ENCODE measurements at places on chromosomes 1 and 21. TPM values are rescaled to one million over a fixed set of nuclear protein-coding genes. Genes with fewer than 3 reads are reported as not detected.

- peaks cover 50% of the 10 kb centered on the region for H3K4me1 ChIP-seq
- no peaks in the 10 kb centered on the region for H3K27me3 ChIP-seq
- DNase-seq, result no peak
- no peak overlapping the region for H3K27ac ChIP-seq
Observed at GRCh38 chr21:29335720-29336119, 37.0 kb downstream of the BACH1 start.

GRCh38 chr1:152410599-152410998 is 3.5 kb downstream of the CRNN start:
- H3K36me3 ChIP-seq, result no peaks in the 10 kb centered on the region
- no peaks in the 10 kb centered on the region for H3K27me3 ChIP-seq
- no peak for DNase-seq
- no peak overlapping the region for H3K27ac ChIP-seq
- no peak overlapping the region for H3K4me3 ChIP-seq
- peaks cover 16% of the 10 kb centered on the region for H3K4me1 ChIP-seq

GABRD gene
- not detected for total RNA-seq

NBPF1 gene
- 30.3 TPM for total RNA-seq

MYBPH gene
- total RNA-seq, result not detected

GRCh38 chr1:112027696-112028095 is 38.2 kb upstream of the KCND3 start:
- H3K4me3 ChIP-seq, result no peak overlapping the region
- no peak for DNase-seq
- no peaks in the 10 kb centered on the region for H3K27me3 ChIP-seq
- H3K27ac ChIP-seq, result no peak overlapping the region
- H3K4me1 ChIP-seq, result no peaks in the 10 kb centered on the region
